ENCODE measurements at places on chromosomes 4 and X. TPM values are rescaled to one million over a fixed set of nuclear protein-coding genes. Genes with fewer than 3 reads are reported as not detected.

Gene PFKFB1
- total RNA-seq: not detected

Gene PPP1R3F
- total RNA-seq: 3.2 TPM

Gene MAGEA10
- total RNA-seq: not detected

Gene CT55
- not detected for total RNA-seq

Gene CHRNA9
- 1.2 TPM for total RNA-seq
